Stimulated activated CD8-positive, alpha-beta memory T cell treated with anti-CD3 and anti-CD28 coated beads, Interleukin-12 subunit alpha, Interleukin-12 subunit beta, amount 100 ng/mL, for 1 hour (primary cell): ENCODE measurements at places on chromosomes 12 and 14.

- no peak for DNase-seq
These were observed 37.9 kb downstream of the SH2B3 start for GRCh38 chr12:111443586-111443985.

DNA sequence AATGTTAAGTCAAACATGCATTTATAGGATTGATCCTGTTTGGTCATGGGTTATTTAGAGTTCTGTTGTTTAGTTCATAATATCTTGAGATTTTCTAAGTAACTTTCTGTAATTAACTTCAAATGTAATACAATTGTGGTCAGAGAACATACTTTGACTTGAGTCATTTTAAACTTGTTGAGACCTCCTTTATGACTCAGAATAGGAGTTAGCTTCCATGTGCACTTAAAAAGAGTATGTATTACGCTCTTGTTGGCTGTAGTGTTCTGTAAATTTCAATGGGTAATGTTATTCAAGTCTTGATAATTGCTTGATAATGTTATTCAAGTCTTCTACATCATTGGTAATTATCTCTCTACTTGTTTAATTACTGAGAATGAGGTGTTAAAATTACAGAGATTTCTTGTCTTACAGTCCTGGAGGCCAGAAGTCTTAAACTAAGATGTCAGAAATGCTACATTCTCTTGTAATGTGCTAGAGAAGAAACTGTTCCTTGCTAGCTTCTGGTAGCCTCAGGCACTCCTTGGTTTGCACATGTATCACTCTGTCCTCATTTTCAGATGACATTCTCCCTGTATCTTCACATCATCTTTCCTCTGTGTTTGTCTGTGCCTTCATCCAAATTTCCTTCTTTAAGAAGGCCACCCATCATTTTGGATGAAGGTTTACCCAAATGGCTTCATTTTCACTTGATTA lies 197.3 kb downstream of the TMTC3 start:
- DNase-seq: no peak

GRCh38 chr12:3995306-3995705 lies 122.1 kb upstream of the PARP11 start:
- DNase-seq: no peak

DNA sequence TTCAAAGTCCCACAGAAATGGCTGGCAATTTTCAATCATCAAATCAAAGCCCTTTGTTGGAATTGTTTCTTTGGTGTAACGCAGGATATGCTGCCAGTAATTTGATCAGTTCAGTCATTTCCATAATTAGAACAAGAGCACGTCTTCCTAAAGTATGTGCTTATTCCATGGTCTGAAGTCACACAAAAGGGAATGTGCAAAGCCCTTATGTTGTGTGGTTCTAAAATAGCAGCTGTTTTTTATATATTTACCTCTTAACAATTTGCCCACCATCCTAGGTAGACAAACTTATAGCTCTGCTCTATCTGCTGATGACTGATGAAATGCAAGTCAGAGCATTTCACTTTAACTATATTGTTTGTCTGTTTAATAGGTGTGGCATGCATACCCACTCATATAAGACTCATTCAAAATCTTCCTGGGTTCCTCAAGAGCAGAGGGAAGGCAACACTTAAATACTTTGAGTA lies 176.1 kb upstream of the SLC38A2 start:
- DNase-seq: no peak

GRCh38 chr12:64004641-64005040 lies 160.1 kb downstream of the SRGAP1 start:
- DNase-seq: no peak

- DNase-seq: no peak
These were observed 8.9 kb upstream of the IFNG-AS1 start for GRCh38 chr12:67980391-67980790.
